ENCODE measurements at places on chromosomes 12 and 14.
A peak's percentile ranks its signal among the peaks of the same experiment; 100 is the strongest.

- DNase-seq, result no peak
Measured at GRCh38 chr12:128052331-128052730, 214.6 kb upstream of the TMEM132C start.

GRCh38 chr12:27424631-27425230 is 21.8 kb upstream of the SMCO2 start:
- no peak for DNase-seq

GRCh38 chr14:22892488-22892887 is 9.5 kb downstream of the REM2 start:
- no peak for DNase-seq

GRCh38 chr12:29334937-29335336 is 46.0 kb downstream of the ERGIC2 start:
- DNase-seq, result no peak

- DNase-seq, result no peak
Measured at GRCh38 chr14:22796087-22796707, 19.0 kb downstream of the SLC7A7 start.

DNA sequence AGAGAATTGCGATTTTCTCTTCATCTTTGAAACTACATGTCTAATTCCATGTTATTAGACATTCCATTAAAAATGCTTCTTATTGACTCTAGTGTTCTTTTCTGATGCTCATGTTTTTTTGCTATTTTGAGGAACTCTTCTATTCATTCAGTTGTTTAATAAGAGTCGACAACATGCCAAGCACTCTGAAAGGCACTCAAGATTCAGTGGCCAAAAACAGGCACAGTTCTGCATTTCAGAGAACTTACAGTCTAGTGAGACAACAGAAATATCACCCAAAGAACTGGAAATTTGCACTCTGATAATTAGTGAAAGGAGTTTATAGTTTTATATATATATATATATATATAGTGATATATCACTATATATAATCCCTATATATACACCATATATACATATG is 111.7 kb downstream of the TSHR start:
- DNase-seq, result no peak

- DNase-seq, result no peak
Measured at GRCh38 chr12:96452261-96452922, 37.0 kb upstream of the CFAP54 start.

DNA sequence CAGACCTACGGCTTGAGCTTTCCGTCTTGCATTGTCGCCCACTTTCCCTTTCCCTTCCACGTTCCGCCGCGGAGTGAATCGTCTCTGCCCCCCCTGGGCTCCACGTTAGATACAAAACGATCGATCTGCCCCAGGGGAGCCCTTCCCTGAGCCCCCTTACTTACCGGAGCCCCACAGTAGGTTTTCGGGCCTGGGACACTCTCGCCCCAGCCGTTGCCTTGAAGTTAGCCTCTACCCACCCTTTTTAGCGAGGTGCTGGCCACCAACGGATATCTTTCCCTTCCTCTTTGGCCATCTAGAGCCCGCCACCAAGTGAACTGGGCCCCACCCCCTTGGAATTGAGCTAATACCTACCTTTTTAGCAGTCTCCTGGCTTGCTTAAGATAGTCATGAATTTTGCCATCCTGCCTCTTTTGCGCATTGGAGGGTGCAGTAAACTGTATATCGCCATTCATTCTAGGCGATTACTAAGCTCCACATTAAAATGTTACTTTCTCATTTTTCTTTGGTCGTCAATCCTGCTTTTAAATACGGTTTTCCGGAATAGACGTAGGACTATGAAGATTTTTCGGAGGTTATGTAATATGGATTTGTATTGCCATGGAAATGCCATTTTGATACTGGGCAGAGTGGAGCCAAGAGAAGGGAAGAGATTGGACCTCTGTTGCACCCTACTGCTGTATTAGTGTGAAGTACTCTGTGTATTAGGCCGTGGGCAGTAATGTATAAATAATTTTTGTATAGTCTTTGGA is 764 bp downstream of the RBM25 start:
- peak; percentile 7 for DNase-seq

DNA sequence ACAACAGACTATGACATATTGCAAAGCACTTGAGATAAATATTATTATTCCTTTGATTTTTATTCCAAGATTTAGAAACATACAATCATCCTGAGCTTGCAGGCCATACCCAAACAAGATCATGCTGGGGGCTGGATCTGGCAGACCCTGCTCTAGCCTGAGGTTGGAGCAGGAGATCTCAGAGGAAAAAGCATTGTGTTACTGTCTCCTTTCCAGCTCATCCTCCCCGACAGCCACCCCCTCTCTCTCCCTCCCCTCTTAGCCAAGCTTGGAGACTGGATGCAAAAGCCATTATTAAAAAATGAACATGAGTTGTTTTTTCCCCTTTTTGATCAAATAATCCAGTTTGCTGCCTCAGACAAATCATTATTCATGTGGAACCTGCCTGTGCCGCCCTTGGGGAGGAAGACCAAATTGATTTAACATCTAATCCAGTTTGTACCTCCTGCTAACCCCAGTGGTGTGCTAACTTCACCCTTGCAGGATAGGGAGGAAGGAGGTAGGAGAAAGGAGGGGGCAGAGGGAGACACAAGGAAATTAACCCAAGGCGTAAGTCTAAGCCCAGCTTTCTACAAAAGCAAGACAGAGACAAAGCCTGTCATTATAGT is 565.8 kb upstream of the TBX3 start:
- no peak for DNase-seq

GRCh38 chr14:74514471-74514941 is 20.9 kb downstream of the ISCA2 start:
- no peak for DNase-seq

- DNase-seq, result no peak
Measured at GRCh38 chr12:53686436-53686835, 10.6 kb upstream of the ATP5MC2 start.

GRCh38 chr12:57621497-57622292 is 10.5 kb downstream of the ARHGEF25 start:
- peak; percentile 53 for DNase-seq

All from CD4-positive, alpha-beta T cell treated with Interleukin-15 for 4 hours (primary cell).